ENCODE measurements at places on chromosomes 4 and X.

GRCh38 chr4:82951196-82951595 lies 50.7 kb downstream of the THAP9 start:
- DNase-seq = no peak

DNA sequence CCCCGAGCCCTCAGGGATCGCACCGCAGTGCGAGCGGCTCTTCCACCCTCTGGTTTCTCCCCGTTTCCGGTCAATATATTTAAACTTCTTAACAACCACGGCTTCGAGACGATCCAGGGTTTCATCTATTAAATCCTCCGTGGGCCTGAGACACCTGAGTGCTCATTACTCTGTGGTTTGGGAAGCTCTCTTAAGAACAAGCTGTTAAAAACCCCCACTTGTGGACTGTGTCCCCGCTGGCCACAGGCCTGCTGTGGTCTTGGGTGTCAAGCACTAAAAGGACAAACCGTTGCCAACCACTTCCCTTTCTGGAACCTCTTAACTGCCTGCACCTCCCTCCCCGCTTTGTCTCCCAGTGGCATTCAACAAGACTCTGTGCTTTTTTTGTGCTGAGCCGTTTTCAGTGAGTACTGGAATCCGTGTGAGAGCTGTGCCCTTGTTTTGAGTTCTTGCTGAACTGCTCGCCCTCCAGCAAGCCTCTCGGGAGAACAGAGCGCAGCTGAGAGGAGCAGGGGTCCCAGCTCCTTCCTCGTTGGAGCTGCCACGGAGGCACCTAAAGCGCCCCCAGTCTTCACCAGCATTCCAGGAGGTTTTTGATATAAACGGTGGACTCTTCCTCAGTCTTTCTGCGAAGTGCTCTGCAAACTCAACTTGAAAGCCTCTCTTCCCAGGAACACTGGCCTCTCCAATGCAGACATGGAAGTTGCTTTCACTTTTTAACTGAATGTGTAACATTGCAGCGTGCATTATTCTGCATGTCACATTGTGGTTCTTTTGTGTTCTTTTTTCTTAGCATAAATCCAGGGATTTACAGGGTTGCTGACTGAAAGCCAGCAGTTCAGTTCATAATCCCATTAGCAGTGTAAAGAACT lies 691 bp upstream of the IGFBP7 start:
- DNase-seq = no peak

DNA sequence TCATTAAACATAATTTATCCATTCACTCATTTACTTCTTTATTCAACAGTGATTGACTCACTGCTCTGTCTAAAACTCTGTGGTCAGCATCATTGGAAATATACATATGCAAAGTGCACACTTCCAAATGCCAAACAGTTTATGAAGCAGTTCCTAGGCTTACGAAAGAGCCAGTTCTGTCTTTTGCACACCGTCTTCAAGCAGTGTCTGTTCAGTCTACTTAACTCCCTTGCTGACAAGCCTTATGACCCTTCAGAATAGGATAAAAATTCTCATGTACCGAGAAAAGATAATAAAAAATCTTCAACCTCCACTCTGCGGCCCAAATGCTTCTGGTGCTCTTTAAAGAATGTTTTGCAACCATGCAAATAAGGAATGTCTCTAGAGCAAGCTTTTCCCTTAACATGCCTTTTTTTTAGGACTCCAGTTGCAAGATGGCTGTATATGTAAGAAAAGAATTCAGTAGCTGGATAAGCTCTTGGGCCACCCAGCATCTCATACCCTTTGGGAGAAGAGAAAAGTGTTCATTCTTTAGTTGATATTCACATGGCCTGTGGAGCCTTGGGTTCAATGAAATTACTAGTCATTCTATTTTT lies 1037.0 kb upstream of the SLIT2 start:
- no peak for DNase-seq

GRCh38 chr4:38870098-38870808 lies 2.6 kb downstream of the FAM114A1 start:
- DNase-seq = no peak

- DNase-seq = no peak
Observed at GRCh38 chr4:43238008-43238407, 345.5 kb downstream of the GRXCR1 start.

GRCh38 chrX:17700976-17701375 lies 36.3 kb upstream of the SCML1 start:
- no peak for DNase-seq

GRCh38 chr4:14110407-14110806 lies 482.9 kb upstream of the BOD1L1 start:
- peak; percentile 5 for DNase-seq

- no peak for DNase-seq
Observed at GRCh38 chrX:45749375-45749774, 548.7 kb upstream of the DIPK2B start.

- DNase-seq = no peak
Observed at GRCh38 chr4:111494471-111494870, 650.8 kb upstream of the FAM241A start.

GRCh38 chr4:37441231-37442061 lies 196.9 kb downstream of the NWD2 start:
- DNase-seq = no peak

DNA sequence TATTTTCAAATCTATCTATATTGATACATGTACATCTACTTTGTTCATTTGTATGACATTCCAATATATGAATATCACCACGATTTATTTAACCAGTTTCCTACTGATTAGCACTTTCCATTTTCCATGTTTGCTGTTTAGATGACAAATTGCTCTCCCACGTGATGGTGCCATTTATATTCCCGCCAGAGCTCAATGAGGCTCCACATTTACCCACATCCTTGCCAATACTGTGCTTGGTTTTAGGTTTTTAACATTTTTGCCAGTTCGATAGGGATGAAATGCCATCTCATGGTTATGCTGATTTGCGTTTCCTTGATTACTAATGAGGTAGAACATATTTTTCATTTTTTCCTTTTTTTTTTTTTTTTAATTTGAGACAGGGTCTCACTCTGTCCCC lies 86.7 kb upstream of the TRIM2 start:
- DNase-seq = no peak

- no peak for DNase-seq
Observed at GRCh38 chrX:15973946-15974345, 119.3 kb upstream of the AP1S2 start.

DNA sequence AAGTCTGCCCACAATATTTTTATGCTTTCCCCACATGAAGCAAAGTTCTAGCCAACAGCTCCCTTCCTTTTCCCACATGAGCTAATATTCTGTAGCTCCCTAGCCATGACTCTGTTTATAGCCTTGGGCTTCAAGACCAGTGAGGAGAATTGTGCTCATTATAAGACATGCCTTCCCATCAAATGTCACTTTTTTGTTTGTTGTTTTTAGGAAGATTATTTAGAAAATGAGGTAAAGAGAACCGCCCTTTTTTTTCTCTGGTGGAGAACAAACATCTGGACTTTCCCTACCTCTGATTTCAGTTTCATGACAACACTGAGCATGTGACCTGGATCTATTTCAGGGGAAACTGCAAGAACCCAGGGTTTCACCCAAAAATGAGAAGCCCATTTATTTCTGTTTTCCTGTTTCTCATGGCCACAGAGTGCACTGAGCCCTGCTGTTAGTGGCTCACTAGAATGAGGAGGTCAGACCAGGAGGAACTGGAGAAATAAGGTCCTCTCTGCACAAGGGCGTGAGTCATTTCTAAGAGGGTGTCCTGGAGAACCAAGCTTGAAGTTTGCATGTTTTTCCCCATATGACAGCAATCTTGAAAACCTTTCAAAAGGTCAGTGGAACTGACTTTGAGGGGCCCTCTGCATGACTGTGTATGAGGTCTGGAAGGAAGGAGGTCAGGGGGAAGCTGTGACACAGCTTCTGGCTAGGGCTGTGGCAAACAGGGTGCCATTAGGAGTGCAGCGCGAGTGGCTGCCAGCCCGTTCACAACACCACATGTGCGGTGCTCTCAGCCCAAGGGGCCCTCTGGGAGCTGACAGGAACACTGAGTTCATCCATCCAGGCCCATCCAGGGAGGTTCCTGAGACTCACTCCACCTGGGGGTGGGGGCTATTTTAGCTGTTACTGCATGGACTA lies 55.2 kb downstream of the CHST7 start:
- no peak for DNase-seq

- DNase-seq = no peak
Observed at GRCh38 chrX:30920271-30920670, 31.2 kb upstream of the TAB3 start.

DNA sequence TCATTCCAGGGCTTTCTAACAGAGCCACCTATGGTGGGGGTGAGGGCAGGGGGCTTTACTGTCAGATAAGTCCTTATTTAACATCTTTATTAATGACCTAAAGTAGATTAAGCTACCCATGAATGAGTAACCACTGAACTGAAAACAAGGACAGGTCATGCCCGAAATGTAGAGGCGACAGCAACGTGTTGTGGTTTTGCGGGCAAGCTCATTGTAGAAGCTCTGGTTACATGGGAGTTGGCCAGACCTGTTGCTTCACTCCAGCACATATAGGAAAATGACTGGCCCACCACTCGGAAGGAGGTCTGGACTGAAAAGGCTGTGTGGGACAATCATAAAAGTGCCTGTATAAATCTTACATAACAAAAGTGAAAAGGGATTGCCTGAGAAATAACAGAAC lies 109.6 kb upstream of the NDP start:
- no peak for DNase-seq

DNA sequence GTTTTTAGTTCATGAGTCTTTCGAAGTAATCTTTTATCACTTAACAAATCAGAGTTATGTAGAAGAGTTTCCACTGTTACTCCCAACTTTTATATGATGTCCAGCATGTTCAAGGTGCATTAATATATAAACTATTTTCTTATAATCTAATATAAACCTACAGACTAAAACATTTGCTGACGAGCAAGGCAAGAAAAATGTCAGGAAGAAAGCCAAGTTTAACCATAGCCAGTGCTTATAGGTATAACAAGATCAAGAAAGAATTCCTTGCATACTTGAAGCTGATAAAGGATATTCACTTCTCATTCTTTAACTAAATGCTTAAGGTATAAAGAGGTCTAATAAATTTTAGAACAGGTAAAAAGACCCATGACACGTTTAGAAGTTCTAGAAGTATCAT lies 167.7 kb downstream of the NPNT start:
- DNase-seq = no peak

DNA sequence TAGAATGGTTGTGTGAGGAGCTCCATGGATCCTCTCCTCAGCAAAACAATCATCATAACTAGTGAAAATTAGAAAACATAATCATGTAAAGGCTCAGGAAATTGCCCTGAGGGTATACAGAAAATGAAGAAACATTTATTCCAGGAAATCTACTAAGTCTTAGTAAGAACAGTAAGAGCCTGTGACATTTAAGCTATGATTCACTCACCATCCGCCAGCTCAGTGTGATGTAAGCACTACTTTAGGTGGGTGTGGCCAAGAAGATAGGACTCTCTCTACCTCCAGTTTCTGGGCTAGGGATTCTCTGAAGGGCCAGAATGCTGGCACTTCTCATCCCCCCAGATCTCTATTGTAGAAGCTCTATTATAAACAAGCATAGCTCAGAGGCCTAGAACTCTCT lies 147.5 kb downstream of the DLG3 start:
- peak; percentile 22 for DNase-seq

DNA sequence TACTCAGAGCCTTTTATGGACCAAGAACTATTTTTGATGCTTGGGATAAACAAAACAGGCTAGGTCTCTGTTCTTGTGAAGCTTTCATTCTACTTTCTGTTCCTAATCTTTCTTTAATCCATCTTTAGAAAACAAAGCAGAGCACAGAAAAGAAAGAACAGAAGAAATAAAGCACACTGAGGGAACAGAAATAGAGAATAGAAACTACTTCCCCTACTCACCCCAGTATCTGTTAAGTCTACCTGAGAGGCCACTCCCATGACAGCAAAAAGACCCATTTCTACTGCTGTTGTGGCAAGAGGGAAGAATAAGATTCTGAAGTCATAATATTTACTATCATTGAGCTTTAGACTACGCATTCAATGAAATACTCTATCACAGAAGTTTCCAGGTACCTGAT lies 9.2 kb downstream of the RFC1 start:
- DNase-seq = no peak

- no peak for DNase-seq
Observed at GRCh38 chr4:74950200-74950599, 17.3 kb downstream of the PARM1 start.

DNA sequence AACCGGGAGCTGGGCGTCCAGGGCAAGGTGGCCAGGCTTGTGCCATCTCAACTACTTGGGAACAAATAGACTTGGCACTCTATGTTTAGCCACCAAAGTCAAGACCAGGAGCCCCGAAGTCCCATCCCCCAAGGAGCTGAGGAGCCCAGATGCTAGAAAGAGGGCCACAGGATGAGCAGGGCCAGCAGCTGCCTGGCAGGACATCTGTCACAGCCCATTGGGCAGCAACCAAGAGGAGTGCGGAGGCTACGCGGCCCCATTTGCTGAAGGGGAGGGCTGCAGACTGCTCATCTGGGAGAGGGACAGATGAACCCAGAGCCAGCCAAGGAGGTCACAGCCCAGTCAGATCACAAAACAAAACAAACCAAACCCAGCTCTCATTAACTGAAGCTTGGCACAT lies 22.9 kb upstream of the SOWAHD start:
- DNase-seq = no peak

DNA sequence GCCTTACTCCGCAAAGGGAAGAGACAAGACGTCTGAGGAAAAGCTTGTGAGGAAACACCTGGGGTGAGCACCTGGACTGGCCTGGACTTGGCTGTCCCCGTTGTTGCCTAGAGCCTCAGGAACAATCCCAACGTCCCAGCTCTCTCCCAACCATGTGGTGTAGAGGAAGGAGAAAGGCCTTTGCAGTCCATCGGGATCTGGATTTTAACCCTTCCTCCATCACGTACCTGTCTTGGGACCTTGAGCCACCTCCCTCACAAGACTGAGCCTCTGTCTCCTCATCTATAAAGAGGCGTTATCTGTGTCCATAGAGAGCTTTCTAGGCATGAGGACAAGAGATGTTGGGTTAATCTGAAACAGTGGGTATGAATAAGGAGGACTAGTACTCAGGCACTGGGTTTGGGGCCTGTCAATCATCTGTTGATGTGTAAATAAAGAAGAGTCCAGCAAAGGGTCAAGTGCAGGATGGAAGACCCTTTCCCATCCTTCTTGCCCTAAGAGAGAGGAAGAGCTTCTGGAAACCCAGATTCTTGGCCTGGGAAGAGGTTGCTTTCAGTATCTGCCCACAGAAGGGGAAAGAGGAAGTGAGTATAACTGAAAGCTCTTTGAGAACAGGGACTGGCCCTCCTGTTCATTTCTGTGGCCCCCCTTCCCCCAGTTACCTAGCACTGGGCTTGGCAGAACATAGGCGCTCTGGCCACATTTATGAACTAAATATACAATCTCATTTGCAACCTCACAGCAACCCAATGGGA lies 137.1 kb downstream of the PJA1 start:
- no peak for DNase-seq

DNA sequence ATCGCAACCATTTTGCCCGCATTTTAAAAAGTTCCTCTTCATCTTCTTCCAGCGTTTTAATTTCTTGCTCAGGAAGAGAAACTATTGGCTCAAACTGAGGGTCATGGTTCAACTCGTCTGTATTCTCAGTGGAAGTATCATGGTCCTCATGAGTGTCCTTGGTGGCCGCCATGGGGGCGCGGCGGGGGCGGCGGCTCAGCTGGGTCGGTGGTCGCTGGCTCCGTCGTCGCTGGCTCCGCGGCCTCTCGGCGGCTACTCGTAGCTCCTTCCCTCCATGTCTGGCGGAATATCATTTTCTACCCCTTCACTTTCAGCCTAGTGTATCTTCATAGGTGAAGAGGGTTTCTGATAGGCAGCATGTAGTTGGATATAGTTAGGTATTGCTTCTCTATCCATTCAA lies 492.0 kb upstream of the MAGEB18 start:
- DNase-seq = no peak

GRCh38 chr4:6548201-6548881 lies 26.6 kb upstream of the MAN2B2 start:
- peak; percentile 56 for DNase-seq

- DNase-seq = no peak
Observed at GRCh38 chrX:115345615-115346014, 56.1 kb downstream of the LUZP4 start.
